Cortex of kidney (tissue), 1 donor: ENCODE measurements at places on chromosomes 7 and 10.

DNA sequence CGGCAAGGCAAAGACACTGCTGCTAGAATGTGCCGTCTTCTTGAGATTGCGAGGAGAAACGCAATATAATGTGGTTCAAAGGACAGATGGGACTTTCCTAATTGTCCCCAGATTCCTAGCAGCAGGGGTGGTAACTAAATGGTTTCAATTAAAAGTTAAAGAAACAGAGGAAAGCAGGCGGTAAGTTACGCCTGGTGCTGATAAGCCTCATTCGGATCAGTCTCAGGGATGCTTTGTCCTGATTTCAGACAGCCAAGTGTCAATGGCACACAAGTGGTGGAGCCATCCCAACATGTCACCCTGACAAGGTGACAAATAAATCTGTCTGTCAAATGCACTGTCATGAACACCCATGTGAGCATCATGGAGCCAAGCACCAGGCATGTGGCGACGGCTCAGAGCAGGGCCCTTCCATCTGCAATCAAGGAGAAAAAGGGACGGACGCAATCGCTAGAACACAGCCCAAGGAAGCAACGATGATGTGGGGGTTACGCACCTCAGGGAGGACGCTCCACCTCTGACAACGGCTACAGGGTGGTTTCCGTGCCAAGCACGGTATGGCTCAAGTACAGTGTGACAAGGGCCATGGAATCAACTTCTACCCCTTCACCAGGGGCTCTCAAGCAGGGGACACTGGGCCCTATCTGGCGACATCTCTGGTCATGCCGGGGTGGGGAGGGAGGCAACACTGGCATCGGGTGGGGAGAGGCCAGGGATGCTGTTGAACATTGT lies 66.2 kb downstream of the CTBP2 start:
- no peak for DNase-seq

DNA sequence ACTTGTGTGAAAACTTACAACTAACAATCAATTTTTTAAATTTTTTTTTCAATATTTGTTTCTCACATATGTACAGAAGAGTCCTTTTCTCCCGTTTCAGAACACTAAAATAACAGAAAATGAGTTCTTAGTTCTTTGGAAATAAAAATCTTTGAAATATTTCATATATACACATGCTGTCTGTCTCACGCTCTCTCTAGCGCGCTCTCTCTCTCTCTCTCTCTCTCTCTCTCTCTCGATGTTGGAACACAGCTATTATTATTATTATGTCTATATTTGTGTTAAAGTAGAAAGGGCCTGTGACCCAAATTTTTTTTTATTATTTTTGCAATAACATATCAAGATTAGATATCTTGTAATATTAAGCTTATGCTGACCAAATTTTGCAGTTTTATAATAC lies 96.9 kb upstream of the GATA3 start:
- DNase-seq, result no peak

- no peak for DNase-seq
These were observed 4.1 kb downstream of the FHIP2A start for GRCh38 chr10:114825513-114826253.

GRCh38 chr10:61408105-61408504 lies 45.1 kb downstream of the TMEM26 start:
- no peak for DNase-seq

DNA sequence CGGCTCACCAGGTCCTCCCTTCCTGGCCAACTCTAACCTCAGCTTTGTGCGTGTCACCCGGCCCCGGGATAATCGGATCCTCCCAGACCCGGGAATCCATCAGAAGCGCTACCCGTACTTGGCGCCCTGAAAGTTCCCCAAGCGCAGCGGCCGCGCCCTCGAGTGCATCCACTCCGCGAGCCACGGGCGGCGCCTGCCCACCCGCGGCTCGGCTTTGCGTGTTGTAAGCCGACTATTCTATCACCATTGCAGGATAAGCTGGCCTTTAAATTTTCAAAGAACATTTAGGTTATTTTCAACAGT lies 35.7 kb upstream of the EBLN1 start:
- DNase-seq, result no peak

DNA sequence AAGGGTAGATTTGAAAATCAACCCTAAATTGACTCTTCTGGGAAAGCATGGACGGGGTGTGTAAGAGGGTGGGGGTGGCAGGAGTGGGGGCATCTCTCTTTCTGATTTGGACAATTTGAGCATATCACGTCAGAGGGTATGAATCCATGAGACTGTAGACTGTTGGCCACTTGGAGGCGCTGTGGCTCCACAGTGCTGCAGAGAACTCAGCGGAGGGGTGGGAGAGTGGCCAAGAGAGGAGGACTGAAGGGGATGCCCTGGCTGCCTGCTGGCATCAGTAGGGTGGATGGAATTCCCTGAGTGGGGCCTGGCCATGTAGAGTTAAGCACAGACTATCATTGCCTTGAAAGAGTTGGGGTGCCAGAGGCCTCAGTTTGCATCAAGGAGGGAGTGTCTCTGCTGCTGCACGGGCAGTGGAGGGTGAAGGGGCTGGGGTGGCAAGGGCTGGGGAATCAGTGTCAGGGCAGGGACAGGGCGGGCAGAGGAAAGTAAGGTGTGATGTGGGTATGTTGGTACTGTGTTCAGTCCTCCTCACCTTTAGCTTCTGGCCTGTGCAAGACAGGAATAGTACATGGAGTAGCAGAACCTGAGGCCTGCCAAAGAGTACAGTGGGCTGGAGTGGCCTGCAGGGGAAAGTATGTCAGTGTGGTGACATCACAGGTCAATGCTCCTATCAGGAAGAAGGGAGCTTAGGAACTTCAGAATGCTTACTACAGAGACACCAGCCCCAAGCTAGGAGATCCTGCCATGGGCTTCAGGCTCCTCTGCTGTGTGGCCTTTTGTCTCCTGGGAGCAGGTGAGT lies 133.5 kb upstream of the PRSS58 start:
- no peak for DNase-seq

GRCh38 chr7:111872450-111873325 lies 310.4 kb upstream of the IMMP2L start:
- no peak for DNase-seq

GRCh38 chr7:97480772-97481390 lies 251.0 kb upstream of the TAC1 start:
- DNase-seq, result no peak

DNA sequence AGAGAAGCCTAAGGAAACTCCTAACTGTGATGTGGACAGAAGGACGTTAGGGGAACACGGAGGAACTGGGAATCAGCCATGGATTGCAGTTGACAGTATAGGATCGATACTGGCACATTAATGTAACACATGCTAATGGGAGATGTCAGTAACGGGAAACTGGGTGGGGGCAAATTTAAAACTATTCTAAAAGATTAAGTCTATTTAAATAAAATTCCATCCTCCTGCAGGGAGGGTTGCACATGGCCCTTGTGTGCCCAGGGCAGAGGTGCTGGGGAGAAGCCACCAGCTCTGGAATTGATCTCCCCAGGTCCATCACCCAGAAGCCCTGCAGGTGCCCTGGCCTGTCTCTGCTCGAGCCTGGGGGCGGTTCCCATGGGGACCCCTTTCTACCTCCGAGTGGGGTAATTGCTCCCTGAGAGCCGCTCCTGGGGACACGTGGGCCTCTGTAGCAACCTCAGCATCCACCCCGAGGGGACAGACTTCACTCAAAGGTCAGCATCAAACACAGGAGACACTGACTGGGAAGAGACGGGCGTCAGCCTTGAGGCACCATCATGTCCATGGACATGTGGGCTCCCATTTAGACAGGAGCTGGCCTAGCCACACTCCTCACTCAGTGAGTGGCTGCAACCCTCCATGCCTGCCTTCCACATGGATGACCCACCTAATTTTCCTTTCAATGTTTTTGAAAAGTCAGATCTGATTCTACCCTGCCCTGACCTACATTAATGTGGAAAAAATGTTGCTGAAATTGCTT lies 21.1 kb downstream of the SCART1 start:
- DNase-seq, result no peak

- no peak for DNase-seq
These were observed 3.9 kb downstream of the SGMS1 start for GRCh38 chr10:50619882-50620281.

- no peak for DNase-seq
These were observed 276.2 kb downstream of the FGFR2 start for GRCh38 chr10:121322046-121322445.

DNA sequence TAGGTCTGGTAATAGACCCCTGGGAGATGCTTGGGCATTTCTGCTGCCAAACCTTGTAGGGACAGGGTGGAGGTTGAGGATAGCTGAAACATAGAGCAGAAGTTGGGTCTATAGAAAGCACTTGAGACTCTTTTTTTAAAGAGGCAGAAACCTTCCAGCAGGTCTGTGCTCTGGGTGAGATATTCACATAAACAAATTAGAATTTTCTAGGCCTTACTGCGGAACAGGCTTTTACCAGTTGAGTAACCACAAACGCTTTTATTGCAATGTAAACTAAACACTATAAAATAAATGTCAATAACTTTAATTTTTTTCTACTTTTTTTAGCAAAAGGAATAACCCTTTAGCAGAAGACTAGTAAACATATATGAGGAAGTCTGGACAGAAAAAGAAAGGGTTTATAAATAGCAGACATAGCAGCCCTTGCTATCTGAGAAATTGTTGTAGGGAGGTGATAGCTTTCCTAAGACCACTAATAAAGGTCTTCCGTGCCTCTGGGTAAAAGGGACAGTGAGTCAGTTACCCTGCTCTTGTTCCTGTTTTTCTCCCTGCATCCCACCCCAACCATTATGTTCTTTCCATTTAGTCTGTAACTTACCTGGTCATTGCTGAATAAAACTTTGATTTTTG lies 38.7 kb downstream of the CACNB2 start:
- no peak for DNase-seq

DNA sequence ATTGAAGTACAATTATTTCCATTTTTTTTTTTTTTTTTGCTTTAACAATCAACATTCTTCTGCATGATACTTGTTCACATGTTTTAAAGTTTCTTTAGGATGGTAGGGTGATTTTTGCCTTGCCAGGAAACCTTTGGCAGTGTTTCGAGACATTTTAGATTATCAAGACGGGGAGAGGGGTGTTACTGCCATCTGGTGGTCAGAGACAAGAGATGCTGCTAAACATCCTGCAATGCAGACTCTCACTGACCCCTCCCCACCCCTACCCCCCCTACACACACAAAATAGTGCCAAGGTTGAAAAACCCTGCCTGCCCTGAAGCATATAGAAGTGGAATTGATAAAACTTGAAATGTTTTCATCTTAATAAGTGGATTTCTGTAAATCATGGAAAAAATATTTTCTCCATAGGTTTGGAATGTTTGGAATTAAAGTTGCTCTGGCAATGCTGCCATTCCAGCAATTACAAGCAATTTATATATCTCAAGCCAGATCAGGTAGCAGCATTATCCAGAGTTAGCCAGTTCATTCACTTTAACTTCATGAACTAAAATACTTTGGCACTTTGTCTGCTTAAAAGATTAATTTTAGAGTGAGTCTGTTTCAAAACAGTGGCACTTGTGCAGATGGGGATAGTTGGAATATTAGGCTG lies 62.1 kb downstream of the SDHAF3 start:
- DNase-seq, result no peak

DNA sequence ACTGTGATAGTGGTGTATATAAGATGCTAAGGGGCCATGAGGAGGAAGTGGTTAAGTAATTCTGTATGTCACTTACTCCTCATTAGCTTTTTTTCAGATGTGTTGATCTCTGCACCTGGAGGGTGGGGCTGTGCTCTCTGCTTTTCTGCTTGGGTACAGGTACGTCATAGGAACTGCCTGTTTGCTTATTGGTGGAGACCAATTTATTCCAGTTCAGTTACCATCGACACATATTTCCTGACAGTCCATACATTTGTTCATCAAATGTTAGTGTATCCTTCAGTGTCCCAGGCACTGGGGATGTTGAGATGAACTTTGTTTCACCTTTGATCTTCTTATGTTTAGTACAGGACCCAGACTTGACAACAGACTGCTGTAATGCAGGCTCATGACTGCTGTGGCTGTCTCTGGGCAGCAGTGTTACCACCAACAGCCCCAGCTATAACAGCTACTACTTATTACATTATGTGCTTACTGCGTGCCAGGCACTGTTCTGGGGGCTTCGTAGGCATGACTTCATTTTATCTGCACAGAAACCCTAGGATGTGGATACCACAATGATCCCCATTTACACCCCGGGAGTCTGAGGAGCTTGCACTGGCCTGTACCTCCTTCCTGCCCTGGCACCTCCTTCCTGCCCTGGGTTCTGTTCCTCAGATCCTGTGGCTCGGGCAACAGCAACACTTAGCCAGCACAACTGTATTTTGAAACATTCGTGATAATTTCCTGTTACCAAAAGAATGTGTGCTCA lies 87.4 kb downstream of the BUB3 start:
- no peak for DNase-seq

DNA sequence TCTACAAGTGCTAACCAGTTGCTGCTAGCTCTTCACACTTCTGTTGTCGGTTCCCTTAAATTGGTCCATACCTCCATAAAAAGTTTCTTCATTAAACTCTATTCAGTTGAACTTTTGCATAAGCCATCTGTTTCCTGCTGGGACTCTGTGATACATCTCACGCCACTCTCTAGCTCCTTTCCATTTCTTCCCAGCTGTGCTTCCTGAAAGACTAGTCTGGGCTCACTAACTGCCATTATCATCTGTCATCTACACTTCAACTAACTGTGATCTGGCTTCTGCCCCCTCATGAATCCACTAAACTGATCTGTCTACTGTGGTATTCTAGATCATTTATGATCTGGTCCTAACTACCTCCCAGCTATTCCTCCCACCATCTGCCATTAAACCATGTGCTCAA lies 78.3 kb downstream of the ELAPOR2 start:
- DNase-seq, result no peak

GRCh38 chr10:60389413-60390025 lies at the start of gene ANK3:
TSS of gene ANK3 (minus strand) at chr10:60389875. CDS start at chr10:60389538, 337 bp downstream.
- no peak for DNase-seq

DNA sequence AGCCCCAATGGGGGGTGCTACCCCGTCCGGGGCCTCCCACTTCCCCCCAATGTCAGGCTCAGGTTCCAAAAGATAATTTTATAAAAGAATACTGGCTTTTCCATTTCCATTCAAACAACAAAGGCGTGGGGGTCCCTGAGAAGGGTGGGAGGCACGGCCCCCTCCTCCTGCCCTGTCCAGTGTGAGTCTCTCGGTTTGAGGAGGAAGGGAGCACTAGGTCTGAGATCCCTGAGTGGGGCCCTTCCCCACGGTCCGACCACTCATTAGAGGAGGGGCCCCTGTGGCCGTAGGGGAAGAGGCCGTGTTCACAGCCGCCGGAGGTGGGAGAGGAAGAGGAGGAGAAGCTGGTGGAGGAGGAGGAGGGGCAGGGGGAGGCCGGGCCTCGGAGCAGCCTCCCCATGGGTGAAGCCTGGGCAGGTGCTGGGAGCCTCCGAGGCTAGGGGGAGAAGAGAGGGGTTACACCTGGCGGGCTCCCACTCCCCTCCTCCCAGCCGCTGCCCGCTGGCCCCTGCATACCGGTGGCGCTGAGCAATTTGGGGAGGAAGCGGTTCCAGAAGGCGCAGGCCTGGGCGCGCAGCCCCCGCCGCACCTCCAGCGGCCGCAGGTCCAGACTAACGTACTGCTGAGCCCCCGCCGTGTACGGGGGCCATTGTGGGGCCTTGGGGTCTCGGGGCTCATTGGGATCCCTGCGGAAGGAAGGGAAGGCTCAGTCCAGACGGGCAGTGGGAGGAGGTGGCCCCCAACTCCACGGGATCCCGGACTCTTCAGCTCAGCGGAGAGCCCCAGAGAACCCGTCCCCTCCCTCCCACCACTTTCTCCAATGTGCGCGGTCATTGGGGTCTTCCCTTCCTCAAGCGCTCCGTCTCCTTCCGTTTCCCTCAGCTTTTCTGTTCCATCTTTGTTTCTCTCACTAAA lies 1.4 kb upstream of the UFSP1 start:
- DNase-seq, result no peak

- DNase-seq, result no peak
These were observed 219.9 kb downstream of the CELF2 start for GRCh38 chr10:11237571-11237970.
